CD4-positive, alpha-beta T cell treated with Interleukin-10 for 1 hour (primary cell): ENCODE measurements at places on chromosomes 16 and 17.

DNA sequence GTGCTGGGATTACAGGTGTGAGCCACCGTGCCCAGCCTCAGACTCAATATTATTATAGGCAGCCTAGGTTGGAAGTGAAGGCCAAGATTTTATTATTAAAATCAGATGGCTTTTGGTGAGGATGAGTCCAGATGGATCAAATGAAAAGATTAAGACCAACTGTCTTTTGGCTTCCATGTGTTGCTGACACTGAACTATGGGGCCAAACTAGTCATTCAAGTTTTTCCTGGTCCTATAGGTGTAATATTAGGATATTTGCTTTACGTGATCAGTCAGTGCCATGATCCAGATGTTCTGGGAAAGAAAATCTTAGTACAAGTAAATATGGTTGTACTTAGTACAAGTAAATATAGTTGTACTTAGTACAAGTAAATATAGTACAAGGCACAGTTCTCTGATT, 140.6 kb downstream of the MAP2K6 start:
- DNase-seq = no peak

DNA sequence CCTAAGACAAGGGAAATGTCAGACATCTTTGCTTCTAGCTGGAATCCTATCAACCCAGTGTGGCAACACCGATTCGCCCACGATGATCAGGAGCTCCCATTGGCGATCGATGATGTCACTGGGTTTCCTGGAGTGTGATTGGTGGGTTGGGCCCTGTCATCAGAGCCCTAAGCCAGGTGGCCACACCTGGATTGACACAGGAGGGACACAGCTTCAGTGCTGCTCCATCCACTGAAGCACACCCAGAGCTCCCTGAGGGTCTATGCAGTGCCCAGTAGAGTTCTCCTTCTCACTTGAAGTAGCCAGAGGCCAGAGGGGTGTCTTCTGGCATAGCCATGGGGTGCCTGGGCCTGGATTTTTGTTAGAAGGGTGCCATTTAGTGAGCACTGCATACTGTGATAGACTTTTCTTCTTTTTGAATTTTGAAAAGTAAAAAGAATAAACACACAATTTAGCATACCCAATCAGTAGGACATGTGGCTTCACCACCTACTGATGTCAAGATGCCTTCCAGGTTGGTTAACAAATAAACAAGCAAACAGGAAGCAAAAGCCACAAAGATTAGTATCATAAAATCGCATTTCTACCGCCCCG, 77.6 kb downstream of the CMIP start:
- peak; percentile 69 for DNase-seq

DNA sequence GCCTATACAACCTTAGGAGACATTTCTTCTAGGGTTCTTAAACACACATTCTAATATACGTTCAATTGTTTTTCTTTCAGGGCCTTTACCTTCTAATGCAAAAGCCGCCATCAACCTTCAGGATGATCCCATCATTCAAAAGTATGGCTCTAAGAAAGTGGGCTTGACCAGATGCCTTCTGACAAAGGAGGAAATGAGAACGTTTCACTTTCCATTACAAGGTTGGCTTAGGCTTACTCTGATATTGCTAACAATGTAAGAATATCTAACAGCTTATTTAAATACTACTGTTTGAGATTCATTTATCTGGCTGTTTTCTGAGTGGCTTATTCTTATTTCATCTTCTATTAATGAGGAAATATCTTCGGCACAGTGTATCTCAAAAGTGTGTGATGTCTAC, 15.4 kb downstream of the REXO5 start:
- DNase-seq = no peak

- no peak for DNase-seq
These were observed 2.2 kb upstream of the ZG16 start for GRCh38 chr16:29775742-29776408.

DNA sequence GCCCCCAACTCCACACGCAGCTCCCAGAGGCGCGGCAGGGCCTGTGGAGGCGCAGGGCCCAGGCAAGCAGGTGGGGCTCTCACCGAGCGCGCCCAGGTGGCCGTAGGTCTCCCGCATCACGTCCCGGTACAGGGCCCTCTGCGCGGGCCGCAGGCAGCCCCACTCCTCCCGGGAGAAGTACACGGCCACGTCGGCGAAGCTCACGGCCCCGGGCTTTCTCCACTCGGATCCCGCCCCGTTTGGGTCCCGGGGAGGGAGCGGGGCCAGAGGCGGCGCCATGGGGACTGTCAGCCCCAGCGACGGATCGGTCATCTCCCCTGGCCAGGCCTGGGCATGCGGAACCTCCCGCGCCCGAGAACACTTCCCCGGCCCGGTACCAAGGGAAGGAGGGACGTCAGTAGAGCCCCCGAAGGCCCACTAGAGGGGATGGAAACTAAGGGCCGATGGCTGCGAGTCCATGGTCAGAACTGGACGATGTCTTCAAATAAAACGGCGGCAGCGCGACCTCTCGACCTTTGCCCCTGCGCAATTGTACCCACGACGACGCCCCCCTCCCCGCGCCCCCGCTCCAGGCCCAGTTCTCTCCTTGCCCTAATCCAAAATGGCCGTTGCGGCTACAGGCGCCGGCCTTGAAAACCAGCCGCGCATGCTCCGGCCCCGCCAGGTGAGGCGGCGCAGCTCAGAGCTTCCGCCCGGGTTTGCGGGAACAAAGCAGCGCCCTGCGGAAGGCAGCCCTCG, at the start of gene ZNF747:
Gene ZNF747, minus strand, starts transcription at position 491 of the 738 bp plus-strand sequence. Its CDS starts 179 bp downstream, at position 312.
- DNase-seq = peak; percentile 94

- no peak for DNase-seq
These were observed 4.5 kb upstream of the CA4 start for GRCh38 chr17:60145006-60145935.

GRCh38 chr16:87276924-87277323, 40.3 kb downstream of the C16orf95 start:
- no peak for DNase-seq

GRCh38 chr16:22961206-22961605, 147.2 kb downstream of the HS3ST2 start:
- DNase-seq = no peak

GRCh38 chr16:19681637-19682036, 36.4 kb downstream of the KNOP1 start:
- no peak for DNase-seq

DNA sequence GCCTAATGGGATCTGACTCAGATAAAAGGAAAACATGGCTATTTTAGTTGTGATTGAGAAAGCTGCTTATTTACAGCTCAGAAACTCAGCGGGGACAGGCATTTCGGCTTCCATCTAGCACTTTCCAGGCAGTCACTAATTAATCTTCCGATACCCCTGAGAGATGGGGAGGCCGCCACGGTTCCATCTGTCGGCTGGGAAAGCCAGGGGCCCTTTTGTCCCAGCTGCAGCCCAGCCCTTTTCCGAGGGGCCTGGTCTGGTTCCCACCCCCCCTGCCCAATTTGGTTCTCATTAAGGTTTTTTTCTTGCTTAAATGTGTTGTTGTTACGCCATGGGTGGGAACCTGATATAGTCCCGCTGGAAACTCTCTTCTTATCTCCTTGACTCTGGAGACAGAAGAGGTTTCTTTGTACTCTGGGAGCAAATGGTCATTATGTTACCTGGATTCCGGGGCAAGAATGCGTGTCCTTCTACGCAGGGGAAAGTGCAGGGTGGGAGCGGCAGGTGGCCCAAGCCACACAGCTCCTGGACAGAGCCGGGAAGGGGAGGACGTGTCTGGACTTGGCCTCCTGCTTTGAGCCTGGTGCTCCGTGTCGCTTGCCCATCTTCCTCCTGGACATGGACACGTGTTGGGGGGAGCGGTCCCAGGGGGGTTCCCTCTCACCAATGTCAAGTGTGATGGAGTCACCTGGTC, 50.9 kb upstream of the GSE1 start:
- DNase-seq = no peak

DNA sequence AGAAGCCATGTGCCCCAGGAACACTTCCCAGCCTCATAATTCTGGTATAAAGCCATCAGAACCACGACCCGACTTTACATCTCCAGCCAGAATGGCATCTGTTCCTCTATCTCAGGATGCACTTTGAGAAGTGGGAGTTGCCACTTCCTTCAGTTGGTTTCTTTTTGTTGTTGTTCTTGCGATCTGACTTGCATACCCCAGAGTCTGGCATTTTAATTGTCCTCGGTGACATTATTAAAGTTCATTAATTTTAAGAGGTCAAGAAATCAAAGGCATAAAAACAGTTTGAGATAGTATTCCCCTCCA, 13.5 kb downstream of the MARCHF10 start:
- DNase-seq = no peak

DNA sequence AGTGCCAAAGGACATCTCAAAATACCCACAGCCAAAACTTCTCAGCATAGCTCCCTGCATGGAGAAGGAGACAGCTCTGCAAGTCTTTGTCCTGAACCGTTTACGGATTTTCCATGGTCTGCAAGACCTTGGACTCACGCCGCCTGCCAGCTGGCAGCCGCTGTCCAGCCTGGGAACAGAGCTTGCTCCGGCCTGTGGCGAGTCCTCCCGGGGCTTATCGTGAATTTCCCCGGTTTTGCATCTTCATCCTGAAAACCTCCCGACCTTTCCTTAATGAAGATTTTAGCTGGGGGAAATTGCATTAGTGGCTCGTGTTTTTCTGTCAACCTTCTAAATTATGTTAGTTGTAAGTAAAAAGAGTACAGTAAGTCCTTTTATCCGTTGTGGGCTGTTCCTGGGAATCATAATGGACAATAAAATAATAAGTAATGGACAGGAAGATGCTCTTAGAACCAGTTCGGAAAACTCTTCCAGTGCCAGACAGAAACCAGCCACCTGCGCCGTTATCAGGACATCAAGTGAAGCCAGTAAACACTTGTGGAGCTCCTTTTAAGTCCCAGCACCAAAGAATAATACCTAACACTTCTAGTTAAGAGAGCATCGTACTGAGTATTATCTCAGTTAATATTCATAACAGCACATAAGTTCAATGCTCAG, 112.4 kb upstream of the NOL11 start:
- DNase-seq = no peak

DNA sequence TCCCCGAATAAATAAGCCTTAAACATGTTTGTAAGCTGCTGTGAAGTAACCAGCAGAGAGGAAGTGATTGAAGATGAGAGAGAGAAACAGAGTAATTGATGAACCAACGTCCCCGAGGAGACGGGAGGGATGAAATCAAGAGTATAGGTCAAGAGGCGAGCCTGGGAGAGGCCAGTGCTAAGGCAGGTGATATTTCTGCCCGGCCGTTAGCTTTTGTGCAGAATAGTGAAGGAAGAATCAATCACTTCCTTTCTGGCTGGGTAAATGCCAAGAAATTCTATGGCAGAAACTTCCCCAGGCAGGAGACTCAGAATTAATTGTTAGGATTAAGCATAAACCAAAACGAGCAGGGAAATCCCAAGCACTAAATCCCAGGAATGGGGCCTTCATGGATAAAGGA, 273.8 kb downstream of the CDH13 start:
- no peak for DNase-seq

DNA sequence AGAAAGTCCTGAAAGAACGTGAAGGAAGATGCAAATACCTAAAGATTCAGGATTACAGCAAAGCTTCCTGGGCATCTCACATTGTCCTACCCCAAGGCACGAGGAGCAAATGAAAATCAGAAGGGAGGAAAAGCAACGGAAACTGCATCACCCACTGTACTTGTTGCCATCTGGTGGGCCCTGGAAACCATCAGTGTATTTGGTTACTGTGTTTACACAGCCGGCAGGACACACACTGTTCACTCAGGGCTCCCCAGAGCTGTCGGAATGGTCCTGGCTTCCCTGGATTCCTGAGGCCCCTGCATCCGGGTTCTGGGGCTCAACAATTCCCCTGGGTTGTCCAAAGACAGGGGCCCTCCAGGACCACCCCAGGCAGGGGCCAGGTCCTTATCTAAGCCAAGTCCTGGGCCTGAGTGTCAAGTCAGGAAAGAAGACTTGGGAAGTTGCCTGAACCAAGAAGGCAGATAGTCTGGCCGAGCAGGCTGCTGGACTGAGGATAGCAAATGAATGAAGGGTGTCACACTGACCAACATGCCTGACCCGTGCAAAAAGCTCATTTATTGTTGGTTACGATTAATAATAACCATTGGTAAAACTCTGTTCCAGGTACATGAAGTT, 52.8 kb downstream of the SOX9 start:
- DNase-seq = no peak

GRCh38 chr16:75309899-75310430, 58.5 kb upstream of the BCAR1 start:
- DNase-seq = no peak

- no peak for DNase-seq
These were observed 71.8 kb downstream of the SRCIN1 start for GRCh38 chr17:38533866-38534497.

- no peak for DNase-seq
These were observed 109.7 kb downstream of the ADCY9 start for GRCh38 chr16:4006397-4006999.

DNA sequence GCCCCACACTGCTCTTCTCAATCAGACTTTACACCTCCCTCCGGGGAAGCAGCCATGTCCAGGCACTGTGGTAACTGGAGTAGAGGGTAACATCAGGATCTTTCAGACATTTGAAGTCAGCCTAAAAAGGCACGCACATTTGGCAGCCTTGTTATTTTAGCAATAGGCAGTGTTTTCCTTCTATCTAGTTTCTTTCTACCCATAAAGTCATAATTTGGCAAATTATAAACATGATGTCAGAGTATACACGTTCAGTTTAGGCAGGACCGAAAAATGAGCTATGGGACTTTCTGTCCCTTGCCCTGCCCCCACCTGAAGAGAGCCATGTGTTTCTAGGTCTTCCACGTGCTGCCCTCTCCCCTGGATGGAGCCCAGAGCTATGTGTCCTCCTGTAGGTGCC, 21.1 kb downstream of the NARF start:
- DNase-seq = no peak

DNA sequence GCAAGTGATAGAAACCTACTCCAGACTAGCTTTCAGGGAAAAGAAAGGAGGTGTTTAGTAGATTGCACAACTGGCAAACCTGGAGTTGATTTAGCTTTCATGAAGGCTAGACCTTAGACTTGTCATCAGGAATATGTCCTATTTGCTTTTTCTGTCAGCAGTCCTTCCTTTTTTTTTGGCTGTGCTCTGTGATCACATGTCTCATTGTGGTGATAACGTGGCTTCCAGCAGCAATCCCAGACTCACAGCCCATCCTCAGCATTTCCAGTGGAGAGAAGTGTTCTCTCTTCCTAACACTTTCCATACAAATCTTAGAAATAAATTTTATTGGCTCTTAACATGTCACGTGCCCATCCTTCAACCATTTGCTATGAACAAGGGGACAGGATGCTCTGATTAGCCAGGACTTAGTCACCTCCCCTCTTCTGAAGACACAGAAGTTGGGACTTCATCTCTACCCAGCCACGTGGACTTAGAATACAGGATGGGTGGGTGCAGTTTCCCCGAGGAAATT, 74.7 kb downstream of the CDH13 start:
- DNase-seq = no peak
